NAMALWA (cell line): ENCODE measurements at places on chromosomes 3 and 15.

GRCh38 chr3:170989100-170989648, 37.3 kb downstream of the SLC2A2 start:
- DNase-seq, result no peak

- no peak for DNase-seq
Measured at GRCh38 chr3:31934866-31935265, 46.2 kb downstream of the OSBPL10 start.

- no peak for DNase-seq
Measured at GRCh38 chr3:102394517-102394916, 40.3 kb upstream of the ZPLD1 start.

DNA sequence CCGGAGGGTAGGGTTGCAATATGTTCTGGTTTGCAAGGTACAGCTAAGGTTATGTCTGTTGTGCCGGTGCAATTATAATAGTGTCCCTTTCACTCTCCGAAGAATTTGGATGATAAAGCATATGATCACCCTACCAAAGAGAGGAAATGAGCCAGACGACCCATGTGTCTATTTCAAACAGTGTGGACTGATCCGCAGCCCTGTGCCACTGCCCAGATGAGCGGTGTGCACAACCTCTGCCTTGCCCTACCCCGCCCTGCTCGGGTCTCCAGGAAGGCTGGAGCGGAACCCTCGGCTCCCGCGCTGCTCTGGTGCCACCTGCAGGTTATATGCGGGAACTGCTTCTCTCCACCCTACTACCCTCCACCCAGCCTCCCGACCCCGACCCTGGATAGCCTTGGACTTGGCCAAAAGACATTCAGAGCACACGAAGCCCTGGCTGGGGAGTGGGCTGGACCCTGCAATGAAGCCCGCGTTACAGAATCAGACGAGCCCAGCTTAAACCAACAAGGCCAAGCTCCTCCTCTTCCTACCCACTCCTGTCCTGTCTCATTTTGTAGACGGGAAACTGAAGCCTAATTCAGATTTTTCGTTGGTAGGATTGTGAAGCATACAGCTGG, 68.4 kb upstream of the CHRNB4 start:
- peak; percentile 77 for DNase-seq

DNA sequence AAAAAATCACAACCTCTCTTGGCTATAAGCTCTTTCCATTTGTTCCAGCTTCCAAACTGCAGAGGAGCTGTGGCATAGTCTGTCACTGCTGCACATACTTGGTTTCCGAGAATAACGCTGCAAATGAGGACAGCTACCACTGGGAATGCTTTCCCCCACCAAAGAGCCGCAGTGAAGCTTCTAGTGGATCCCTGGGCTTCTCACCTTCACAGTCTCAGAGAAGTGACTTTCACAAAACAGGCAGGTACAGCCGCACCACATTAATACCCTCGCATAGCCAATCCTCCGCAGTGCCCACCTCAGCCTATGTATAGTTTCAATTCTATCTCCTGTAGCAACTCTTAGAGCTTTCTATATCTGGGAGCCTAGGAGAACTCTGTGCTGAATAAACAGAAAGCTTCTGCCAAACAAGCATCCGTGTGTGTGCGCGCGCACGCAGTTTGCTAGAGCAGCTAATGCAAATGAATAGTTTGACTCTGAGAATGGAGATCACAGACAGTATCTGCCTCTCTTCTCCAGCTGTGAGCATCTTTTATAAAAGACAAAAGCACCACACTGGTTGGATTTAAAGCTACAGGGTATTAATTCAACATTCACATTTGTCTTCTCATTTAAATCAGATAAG, 81.9 kb upstream of the PLXND1 start:
- DNase-seq, result no peak

DNA sequence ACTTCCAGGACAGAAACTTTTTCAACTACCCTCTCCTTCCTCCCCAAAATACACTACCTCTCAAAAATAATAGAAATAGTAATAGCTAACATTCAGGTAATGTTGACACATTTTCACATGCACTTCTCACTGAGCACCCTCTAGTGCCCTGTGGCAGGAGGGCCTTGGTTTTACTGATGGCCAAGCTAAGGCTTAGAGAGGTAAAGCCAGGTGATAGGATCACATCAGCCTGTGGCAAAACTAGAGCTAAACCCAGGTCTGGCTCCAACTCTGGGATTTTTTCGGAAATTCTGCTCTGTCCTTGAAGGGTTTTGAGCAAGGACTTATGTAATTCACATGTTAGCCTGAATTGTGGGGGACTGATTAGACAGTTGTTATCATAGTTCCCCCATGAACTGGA, 922 bp upstream of the TAMM41 start:
- DNase-seq, result peak; percentile 18

GRCh38 chr15:74961616-74962015, 5.0 kb upstream of the RPP25 start:
- no peak for DNase-seq

GRCh38 chr15:39172380-39173281, 408.2 kb upstream of the THBS1 start:
- DNase-seq, result no peak

DNA sequence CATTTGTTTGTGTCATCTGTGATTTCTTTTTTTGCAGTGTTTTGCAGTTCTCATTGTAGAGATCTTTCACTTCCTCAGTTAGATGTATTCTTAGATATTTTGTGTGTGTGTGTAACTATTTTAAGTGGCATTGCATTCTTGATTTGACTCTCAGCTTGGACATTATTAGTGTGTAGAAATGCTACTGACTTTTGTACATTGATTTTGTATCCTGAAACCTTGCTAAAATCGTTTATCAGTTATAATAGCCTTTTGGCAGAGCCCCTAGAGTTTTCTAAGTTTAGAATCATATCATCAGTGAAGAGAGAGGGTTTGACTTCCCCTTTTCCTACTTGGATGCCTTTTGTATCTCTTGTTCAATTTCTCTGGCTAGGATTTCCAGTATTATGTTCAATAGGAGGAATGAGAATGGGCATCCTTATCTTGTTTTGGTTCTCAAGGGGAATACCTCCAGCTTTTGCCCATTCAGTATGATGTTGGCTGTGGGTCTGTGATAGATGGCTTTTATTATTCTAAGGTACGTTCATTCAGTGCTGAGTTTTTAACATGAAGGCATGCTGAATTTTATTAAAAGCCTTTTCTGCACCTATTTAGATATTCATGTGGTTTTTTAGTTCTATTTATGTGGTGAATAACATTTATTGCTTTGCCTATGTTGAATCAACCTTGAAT, 211.7 kb downstream of the MBNL1 start:
- DNase-seq, result peak; percentile 33

DNA sequence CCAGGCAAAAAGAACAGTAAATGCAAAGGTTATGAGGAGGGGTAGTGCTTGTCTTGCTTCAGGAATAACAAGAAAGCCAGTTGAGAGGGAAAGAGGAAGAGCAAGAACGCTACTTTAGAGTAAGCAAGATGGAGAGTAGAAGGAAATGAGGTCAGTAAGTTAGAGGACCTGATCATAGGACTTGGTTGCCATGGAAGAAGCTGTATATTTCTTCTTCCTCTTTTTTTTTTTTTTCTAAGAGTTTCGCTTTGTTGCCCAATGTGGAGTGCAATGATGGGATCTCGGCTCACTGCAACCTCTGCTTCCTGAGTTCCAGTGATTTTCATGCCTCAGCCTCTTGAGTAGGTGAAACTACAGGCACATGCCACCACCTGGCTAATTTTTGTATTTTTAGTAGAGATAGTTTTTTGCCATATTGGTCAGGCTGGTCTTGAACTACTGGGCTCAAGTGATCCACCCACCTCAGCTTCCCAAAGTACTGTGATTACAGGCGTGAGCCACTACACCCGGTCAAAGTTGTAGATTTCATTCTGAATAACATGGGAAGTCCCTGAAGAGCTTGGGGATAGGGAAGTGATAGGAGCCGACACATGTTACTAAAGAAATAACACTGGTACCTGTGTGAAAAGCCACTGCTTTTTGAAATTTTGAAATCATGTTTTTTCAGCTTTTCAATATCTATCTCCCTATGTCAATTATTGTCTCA, 527.9 kb upstream of the NAALADL2 start:
- peak; percentile 17 for DNase-seq

DNA sequence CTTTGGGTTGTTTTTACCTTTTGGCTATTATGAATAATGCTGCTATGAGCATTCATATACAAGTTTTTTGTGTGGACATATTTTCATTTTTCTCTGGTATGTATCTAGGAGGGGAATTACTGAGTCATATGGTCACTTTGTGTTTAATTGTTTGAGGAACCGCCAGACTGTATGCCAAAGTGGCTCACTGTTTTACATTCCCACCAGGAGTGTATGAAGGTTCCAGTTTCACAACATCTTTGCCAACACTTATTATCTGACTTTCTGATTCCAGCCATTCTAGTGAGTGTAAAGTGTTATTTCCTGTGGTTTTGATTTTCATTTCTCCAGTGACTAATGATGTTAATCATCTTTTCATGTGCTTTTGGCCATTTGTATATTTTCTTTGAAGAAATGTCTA, 51.8 kb downstream of the CMTM7 start:
- DNase-seq, result no peak

DNA sequence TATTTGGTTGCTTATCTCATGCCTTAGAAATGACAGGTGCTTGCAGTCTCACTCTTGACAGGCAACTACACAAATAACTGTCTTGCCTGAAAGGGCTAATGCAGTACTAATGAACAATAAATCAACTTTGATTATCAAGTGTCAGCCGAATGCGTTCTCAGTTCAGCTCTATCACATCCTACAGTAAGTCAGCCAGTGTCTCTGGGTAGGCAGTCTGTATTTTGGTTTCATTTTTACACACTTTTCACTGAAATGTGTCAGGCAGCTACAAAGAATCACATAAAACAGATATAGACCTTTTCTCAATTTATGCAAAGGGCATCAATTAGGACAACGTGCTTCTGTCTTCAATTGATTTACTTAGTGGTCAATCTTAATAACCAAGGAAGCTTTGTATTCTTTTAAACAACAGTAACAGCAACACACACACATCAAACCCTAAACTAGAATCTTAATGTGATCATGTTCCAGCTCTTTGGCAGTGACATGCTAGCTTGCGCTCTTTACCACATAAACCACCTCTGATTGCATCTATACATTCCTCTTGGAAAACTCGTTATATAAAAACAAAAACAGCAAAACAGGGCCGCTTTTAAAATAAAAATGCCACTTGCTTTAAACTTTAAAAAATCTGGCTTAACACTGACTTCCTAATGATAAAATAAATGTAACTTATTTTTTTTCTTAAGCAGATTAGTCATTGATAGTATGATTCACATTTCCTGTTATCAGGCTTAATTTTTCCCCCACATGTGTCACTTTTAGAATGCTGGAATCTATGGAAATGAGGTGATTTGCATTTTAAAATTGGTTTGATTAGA, 520.4 kb downstream of the FOXP1 start:
- peak; percentile 41 for DNase-seq

GRCh38 chr3:196003611-196004010, 78.3 kb downstream of the TFRC start:
- DNase-seq, result no peak

GRCh38 chr3:177596248-177596815, 399.1 kb upstream of the TBL1XR1 start:
- DNase-seq, result no peak

DNA sequence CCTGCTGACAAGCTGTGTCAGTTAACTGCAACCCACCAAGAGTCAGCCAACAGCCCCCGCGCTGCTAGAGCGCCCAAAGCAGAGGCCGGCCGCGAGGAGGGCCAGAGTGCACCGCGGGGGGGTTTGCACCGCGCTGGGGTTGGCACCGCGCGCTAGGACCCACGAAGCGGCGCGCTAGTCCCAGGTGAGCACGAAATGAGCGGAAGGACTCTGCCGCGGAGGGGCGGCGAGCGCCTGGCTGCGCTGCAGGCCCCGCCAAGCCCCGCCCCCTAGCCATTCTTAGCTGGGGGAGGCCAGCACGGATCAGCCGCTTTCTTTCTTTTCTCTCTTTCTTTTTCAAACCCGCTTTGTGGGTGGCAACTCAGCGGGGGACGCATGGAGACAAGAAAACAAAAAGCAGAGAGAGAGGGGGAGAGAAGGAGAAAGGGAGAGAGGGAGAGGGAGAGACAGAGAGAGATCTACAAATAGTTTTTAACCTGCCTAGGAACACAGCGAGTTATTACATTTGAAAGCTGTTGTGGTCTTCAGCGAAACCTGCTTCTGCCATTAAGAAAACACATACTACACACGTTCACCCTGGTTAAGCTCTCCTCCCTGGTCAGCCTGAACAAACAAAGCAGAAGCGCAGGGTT, 6.9 kb upstream of the FOXB1 start:
- no peak for DNase-seq

- DNase-seq, result no peak
Measured at GRCh38 chr3:44601749-44602148, 17.0 kb downstream of the ZNF660 start.

DNA sequence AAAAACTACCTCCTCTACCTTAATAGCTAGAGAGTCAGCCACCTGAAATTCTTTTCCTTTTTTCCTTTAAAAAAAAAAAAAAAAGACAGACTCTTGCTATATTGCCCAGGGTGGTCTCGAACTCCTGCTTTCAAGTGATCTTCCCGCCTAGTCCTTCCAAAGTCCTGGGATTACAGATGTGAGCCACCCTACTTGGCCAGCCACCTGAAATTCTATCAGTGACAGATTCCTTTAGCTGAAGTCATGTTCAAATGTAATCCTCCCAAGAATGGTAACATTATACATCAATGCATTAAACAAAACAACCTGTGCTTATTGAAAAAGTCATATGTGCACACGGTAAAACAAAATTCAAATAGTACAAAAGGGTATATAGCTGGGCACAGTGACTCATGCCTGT, 51.8 kb upstream of the ATOSA start:
- no peak for DNase-seq

GRCh38 chr15:100784493-100785180, 95.0 kb upstream of the ALDH1A3 start:
- DNase-seq, result no peak
